Activated naive CD4-positive, alpha-beta T cell treated with anti-CD3 and anti-CD28 coated beads, Interleukin-2, amount 50 U/mL, for 16 hours (primary cell): ENCODE measurements at places on chromosomes 6 and 20.

- DNase-seq: no peak
These were observed 27.5 kb upstream of the NHSL1 start for GRCh38 chr6:138526822-138527235.

DNA sequence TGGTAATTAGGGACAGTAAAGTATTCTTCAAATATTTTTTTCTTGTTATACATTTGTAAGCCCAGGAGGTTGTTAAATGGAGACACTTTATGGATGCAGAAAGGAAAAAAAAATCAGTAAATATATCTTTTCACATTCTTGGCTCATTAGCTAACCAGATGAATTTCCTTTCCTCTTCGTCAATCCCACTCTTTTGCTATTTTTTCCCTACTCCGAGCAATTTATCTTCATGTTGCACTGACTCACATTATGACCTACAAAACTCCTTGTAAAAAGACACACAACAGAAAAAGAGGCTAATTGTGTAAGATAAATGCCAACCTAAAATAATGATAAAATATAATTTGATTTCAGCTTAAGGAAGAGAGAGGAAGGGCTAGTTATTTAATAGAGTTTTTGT is 472.9 kb upstream of the ZNF337 start:
- DNase-seq: no peak

DNA sequence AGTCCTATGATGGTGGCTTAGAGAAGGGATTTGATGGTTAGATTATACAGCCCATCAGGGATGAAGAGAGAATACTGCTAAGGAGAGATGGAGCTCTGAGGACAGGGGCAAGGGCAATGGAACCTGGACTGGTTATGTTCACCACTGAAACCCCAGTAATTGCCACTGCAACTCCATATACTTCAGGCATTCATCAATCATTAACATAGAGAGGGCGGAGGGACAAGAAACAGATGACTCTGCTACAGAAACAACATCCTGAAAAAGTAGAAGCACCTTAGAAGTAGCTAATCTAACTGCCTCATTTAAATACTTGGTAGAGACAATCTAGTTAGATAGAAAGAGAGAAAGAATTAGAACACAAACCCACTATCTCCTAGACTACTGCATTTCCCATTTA is 89.8 kb downstream of the MDN1 start:
- no peak for DNase-seq

DNA sequence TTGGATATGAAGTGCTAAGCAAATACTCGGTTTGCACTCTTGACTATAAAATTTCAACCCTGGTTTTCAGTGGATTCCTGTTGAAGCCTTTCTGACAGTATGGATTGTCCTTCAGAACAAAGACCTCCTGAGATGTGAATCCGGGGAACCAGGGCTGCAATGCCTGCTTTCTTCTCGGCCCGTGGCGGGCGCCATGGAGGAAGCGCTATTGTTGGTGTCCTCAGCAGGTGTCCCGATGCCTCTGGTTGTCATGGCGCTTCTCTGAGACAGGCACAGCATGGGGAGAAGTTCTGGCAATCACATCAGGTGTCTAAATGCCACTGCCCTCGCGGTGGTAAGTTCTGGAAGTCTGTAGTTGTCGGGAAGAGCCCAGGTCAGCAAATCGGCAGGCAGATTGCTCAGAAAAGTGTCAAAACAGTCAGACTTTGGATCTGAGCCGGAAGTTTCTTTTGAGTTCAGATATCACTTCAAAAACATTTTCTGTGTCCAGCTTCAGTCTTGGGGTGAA is 188.5 kb downstream of the CDH4 start:
- DNase-seq: no peak

- no peak for DNase-seq
These were observed 46.8 kb upstream of the CCDC28A start for GRCh38 chr6:138726757-138727097.

- DNase-seq: no peak
These were observed 141.5 kb upstream of the AGPAT4 start for GRCh38 chr6:161415302-161415855.

- no peak for DNase-seq
These were observed 212.6 kb downstream of the PLCB1 start for GRCh38 chr20:8344631-8345030.

- DNase-seq: no peak
These were observed 67.6 kb upstream of the MTHFD1L start for GRCh38 chr6:150797949-150798348.

- DNase-seq: no peak
These were observed 166.1 kb downstream of the GRM4 start for GRCh38 chr6:33979750-33980149.

GRCh38 chr6:84220809-84221409 is 6.5 kb downstream of the CEP162 start:
- DNase-seq: no peak

DNA sequence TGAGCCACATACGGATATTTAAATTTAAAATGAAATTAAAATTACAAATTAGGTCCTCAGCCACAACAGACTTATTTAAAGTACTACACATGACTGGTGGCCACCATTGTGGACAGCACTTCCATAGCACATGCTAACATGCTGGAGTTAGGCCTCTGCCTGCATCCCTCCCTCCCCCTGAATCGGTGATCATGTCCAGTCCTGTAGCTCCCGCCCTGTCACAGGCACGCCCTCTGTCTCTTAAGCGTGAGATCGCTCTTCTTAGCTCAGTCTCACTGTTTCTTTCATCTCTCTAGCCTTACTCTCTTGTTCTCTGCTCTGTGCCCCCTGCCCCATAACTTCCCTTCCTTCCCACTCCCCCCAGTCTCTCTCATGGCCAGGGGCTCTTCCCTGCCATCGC is 28.9 kb downstream of the ELMO2 start:
- no peak for DNase-seq

DNA sequence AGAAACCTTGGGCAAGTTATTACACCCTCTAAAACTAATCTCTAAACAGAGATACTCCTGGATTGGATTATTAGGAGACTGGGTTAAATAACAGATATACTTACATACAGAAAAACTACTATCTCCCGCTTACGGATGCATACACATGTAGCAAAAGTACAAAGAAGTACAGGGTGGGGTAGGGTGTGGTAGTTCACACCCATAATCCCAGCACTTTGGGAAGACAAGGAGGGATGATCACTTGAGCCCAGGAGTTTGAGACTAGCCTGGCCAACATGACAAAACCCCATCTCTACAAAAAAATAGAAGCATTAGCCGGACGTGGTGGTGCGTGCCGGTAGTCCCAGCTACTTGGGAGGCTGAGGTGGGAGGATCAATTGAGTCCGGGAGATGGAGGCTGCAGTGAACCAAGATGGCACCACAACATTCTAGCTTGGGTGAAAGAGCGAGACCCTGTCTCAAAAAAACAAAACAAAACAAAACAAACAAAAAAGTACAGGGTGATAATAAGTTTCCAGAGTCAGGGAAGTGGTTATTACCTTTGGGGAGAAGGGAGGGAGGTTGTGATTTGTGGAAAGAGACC is 8.1 kb downstream of the PIM1 start:
- no peak for DNase-seq

DNA sequence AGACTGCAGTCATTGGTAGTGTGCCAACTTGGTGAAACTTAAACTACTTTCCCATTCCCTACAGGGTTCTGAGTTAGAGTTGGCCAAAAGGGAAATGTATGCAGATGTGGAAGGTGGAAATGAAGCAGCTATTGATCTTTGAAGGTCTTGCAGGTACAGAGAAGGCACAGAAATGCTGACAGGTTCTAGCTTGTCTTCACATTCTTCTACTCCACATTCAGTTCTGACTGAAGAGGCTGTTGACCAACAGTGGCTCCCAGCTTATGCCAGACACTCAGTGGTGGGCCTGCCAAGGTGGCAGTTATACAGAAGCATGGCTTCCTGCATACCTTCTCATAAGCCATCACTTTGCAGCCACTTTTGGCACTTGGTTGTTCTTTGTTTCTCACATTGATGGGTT is 423.9 kb downstream of the CDC5L start:
- no peak for DNase-seq

- DNase-seq: no peak
These were observed 3.3 kb downstream of the ZGPAT start for GRCh38 chr20:63711085-63711645.

- DNase-seq: no peak
These were observed 19.1 kb upstream of the LOC128125822 start for GRCh38 chr6:63553208-63553607.

- DNase-seq: no peak
These were observed 69.1 kb downstream of the CTNNBL1 start for GRCh38 chr20:37762716-37763485.

DNA sequence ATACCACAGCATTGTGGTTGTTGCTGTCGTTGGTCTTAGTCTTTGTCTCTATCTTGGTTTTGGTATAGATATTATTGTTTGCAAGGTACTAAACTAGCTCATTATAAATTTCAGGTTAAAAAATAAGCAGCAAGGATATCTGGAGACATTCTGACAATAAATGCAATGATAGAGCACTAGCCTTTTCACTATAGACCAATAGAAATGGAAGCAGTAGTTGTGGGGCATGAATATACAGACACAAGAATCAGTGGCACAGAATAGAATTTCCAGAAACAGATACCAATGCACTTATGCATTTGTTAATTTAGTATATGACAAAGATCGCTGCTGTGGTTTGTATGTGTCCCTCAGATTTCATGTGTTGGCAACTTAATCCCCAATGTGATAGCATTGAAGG is 31.1 kb upstream of the CFAP206 start:
- no peak for DNase-seq

GRCh38 chr6:41836660-41837052 is 49.2 kb downstream of the TOMM6 start:
- DNase-seq: no peak

DNA sequence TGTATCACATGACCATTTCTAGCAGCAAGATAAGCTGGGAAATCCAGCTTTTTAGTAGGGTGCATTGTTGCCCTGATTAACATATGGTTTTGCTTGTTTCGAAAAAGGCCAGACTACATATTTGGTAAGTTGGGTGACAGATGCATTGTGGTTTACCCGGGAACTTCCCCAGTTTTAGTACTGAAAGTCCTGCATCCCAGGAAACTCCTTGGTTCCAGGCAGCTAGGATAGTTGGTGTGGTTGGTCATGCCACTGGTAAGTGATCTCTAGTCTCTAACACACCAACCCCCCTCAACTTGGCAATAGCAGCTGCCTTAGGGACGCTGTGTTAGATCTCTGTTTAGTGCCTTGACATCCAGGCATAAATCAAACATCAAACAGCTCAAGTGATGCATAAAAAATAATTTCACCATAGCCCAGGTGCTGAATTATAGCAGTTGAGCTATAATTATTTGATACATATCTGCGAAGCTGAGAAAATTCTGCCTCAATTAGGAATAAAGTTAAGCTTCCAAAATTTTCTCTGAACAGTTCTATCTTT is 216.5 kb downstream of the TFAP2C start:
- no peak for DNase-seq

DNA sequence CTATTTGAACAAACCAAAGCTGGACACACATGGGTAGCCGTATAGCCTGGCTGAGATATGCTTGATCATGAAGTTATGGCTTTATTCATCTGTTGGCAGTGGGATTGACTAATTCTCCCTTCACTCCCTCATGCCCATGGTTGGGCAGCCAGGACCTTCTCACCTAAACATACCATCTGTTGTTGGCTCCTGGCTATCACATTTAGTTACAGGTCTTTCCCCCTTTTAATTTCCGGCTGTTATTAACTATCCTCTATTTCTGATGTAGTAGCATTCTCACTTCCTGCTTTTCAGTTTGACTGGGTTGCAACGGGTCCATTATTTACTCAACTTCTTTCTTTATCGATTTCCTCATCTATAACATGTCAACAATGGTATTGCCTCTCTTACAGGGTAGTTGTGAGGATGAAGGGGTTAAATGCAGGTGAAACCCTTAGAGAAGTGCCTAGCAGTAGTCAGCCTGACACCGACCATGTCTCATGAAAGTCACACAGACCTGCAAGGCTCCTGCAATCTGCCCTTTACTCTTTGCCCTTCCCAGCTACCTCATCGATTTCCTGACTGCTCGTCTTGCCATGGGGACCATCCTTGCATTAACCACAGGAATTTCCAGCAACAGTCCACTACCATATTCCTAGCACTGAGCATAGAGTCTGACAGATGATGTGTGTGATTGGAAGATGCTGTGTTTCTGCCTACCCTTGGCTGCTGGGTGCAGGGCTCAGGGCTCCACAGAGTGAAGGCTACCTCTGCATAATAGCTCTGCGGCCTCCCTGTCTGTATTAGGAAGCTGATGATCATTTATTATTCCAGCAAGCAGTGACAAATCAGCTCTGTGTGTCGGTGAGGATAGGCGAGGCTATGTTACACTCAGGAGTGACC is 42.2 kb downstream of the PPP1R14C start:
- no peak for DNase-seq

GRCh38 chr20:38159957-38160756 is 4.9 kb downstream of the TGM2 start:
- DNase-seq: no peak

DNA sequence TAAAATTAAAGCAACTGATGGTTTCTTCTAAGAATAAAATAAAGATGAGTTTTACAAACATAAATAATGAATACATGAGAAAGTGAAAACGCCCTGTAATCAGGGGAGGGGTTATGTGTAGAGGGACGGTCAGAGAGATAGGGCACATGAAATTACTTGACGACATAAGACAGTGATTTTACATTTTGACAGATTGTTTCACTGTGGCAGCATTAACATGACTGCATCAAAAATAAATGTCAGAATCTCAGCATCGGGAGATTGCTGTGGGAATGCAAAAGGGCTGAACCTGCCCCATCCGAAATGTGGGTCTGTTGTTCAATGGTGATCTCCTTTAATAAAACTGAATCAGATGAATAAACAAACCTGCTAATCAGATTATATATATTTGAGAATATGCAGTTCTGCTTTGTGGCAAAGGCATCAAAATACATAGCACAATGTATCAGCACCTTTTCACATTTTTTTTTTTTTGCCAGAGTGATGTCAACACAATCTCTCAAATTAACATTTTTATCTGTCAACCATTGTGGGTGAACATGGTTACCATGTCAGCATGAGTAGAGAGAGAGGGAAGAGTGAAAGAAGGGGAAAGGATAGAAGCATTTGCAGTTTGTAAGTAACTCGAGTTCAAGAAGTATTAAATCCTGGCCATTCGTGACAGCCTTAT is 177.1 kb upstream of the MAN1A1 start:
- DNase-seq: no peak

DNA sequence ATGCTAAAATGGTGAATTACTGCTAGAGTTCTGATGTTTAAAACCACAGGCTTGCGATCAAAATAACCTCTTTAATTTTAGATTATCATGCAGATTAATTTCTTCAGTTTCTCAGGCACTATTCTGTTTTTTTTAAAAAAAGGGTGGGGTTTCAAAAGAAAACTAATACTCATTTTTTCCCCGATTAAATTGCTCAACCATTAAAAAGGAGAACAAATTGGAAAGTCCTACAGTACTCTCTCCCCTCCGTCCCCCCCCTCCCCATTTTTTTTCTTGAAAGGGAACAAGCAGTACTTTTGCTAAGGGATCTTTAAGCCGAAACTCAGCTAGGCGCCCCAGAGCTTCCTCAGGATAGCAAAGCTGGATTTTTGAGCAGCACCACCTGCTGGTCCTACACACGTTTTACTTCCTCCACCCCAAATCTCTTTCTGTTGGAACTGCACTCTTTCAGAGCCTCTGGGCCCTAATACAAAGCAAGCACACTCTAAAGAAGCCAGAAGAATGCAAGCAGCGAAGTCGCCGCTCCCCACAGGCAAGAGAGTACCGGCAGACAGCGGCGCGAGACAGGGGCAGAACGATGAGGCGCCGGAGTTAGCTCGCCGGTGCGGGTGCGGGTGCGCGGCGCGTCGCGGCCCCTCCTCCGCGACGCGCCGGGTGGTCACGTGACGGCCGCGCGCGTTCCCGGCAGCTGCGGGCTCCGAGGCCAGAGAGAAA is at the start of gene RNF146:
RNF146 (plus strand) TSS at position 687 of the 714 bp plus-strand sequence. CDS start 13,475 bp downstream, outside the sequence.
- peak; percentile 74 for DNase-seq

- no peak for DNase-seq
These were observed 43.4 kb downstream of the LYRM4 start for GRCh38 chr6:5217356-5217755.
